ENCODE measurements at places on chromosomes 6 and 20. TPM values are rescaled to one million over a fixed set of nuclear protein-coding genes. Genes with fewer than 3 reads are reported as not detected.
A peak's percentile ranks its signal among the peaks of the same experiment; 100 is the strongest.

Gene SASH1
- 89.7 TPM for total RNA-seq

Gene HLA-DOA
- total RNA-seq: 24.5 TPM

- no peak for DNase-seq
- H3K27ac ChIP-seq: no peak overlapping the region
- no peak overlapping the region for H3K4me3 ChIP-seq
- H3K27me3 ChIP-seq: no peaks in the 10 kb centered on the region
Measured at GRCh38 chr20:38217791-38218565, 42.6 kb downstream of the KIAA1755 start.

- no peak for DNase-seq
- H3K36me3 ChIP-seq: no peaks in the 10 kb centered on the region
- H3K27ac ChIP-seq: no peak overlapping the region
- H3K4me3 ChIP-seq: no peak overlapping the region
Measured at GRCh38 chr6:112439432-112439831, 92.3 kb downstream of the RFPL4B start.

- H3K27ac ChIP-seq: peak overlapping the region; percentile 96
- peak overlapping the region; percentile 75 for H3K4me3 ChIP-seq
- DNase-seq: no peak
Measured at GRCh38 chr6:4021854-4022695, 56.9 kb downstream of the FAM217A start.

DNA sequence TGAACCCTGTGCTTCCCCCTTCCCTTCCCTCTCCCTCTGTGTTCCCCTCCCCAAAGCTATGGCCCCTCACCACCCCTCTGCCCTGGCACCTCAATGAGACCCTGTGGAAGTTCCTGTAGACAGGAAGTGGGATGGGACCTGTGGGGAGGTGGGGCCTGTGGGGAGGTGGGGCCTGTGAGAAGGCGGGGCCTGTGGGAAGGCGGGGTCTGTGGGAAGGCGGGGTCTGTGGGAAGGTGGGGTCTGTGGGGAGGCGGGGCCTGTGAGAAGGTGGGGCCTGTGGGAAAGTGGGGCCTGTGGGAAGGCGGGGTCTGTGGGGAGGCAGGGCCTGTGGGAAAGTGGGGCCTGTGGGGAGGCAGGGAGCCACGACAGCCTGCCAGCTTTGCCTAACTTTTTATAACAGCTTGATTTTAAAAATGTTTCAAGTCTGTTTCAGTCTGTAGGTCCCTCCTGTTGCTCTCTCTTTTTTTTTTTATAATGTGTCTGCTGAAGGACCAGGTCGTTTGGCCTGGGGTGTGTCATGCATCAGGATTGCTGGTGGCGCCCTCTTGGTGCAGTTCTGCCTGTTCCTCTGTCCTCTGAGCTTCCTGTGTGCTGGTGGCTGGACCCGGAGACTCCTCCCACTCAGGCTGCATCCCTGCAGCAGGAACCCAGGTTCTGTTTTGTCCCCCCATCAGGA lies 70.5 kb upstream of the SLCO4A1 start:
- no peaks in the 10 kb centered on the region for H3K4me1 ChIP-seq
- H3K27me3 ChIP-seq: no peaks in the 10 kb centered on the region
- H3K36me3 ChIP-seq: no peaks in the 10 kb centered on the region
- no peak overlapping the region for H3K4me3 ChIP-seq

DNA sequence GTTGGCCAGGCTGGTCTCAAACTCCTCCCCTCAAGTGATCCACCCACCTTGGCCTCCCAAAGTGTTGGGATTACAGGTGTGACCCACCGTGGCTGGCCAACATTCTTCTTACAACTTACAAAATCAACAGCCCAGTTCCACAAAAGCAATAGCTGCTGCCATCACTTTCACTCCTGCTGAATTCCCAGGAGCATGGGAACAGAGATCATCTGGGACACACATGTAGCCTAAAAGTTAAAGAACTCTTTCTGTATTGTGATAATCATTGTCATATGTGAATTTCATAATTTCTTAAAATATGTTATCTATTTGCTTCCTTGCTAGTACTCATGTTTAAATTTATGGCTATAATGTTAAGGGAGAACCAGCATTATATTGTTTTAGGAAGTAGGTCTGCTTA lies 51.7 kb downstream of the NCOA6 start:
- H3K27me3 ChIP-seq: no peaks in the 10 kb centered on the region
- H3K4me3 ChIP-seq: no peak overlapping the region
- no peak for DNase-seq

GRCh38 chr6:154865291-154865690 lies 129.8 kb upstream of the TIAM2 start:
- H3K4me1 ChIP-seq: no peaks in the 10 kb centered on the region
- H3K27me3 ChIP-seq: no peaks in the 10 kb centered on the region
- H3K27ac ChIP-seq: no peak overlapping the region
- no peaks in the 10 kb centered on the region for H3K36me3 ChIP-seq
- no peak for DNase-seq

- no peaks in the 10 kb centered on the region for H3K36me3 ChIP-seq
- H3K4me1 ChIP-seq: no peaks in the 10 kb centered on the region
- H3K27ac ChIP-seq: no peak overlapping the region
- no peak overlapping the region for H3K4me3 ChIP-seq
Measured at GRCh38 chr20:8060977-8061376, 41.4 kb upstream of the TMX4 start.

DNA sequence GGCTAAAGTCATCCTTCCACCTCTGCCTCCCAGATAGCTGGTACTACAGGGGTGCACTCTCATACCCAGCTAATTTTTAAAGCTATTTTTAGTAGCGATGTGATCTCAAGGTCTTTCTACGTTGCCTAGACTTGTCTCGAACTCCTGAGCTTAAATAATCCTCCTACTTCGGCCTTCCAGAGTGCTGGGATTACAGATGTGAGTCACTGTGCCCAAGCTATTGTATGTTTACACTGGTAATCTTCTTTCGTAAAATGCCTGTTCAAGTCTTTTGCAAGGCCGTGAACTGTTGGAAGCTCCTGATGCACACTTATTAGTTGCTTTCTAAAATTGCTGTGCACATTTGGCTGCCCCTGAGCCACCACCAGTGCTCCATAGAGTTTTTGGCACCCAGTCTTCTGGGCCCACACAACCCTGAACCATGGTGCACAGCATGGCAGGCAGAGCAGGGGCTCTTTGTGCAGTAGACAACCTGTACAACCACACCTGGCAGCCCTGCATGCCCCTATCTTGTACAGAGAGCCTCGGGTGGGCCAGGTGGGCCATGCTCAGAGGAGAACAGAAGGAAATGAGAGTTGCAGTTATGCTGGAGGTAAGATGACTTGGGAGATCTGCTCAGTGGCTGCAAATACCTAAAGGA lies 33.3 kb downstream of the PDRG1 start:
- H3K4me1 ChIP-seq: no peaks in the 10 kb centered on the region
- no peak overlapping the region for H3K27ac ChIP-seq
